ENCODE measurements at places on chromosomes 1 and 21. TPM values are rescaled to one million over a fixed set of nuclear protein-coding genes. Genes with fewer than 3 reads are reported as not detected.
A peak's percentile ranks its signal among the peaks of the same experiment; 100 is the strongest.

NFIA gene
- total RNA-seq, result 97.6 TPM

AMY1A gene
- not detected for total RNA-seq

HLX gene
- 5.0 TPM for total RNA-seq

CITED4 gene
- total RNA-seq, result 40.6 TPM

FAM3B gene
- total RNA-seq, result not detected

ADAMTS5 gene
- 3.6 TPM for total RNA-seq

POU3F1 gene
- total RNA-seq, result 0.11 TPM

LORICRIN gene
- total RNA-seq, result not detected

PHTF1 gene
- 6.4 TPM for total RNA-seq

CD101 gene
- 0.38 TPM for total RNA-seq

RAB7B gene
- 1.6 TPM for total RNA-seq

CSF3R gene
- 5.8 TPM for total RNA-seq

KCNE2 gene
- total RNA-seq, result not detected

SH2D1B gene
- total RNA-seq, result 0.24 TPM

RPTN gene
- total RNA-seq, result not detected

AMY1B gene
- not detected for total RNA-seq

LCK gene
- 0.57 TPM for total RNA-seq

GRCh38 chr1:175443332-175443731 is 250.8 kb upstream of the KIAA0040 start:
- DNase-seq, result no peak

GRCh38 chr1:223628233-223629125 is 37.0 kb downstream of the CAPN8 start:
- no peak for DNase-seq

DNA sequence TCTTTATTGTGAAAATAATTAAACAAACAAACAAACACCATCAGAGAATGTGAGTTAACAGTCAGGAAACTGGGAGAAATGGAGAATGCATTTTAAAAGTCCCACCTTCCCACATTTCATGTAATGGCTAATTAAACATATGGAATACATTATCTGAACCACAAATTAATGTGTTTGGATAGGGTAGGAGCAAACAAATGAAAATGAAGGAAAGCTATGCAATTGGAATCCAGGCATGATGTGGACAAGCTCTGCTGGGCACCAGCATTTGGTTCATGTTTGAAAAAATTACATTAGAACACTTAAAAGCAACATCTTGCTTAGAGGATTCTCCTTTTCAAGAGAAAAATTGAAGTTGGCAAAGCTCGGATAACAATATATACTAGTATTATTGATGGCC is 628.1 kb downstream of the LMO4 start:
- no peak for DNase-seq

DNA sequence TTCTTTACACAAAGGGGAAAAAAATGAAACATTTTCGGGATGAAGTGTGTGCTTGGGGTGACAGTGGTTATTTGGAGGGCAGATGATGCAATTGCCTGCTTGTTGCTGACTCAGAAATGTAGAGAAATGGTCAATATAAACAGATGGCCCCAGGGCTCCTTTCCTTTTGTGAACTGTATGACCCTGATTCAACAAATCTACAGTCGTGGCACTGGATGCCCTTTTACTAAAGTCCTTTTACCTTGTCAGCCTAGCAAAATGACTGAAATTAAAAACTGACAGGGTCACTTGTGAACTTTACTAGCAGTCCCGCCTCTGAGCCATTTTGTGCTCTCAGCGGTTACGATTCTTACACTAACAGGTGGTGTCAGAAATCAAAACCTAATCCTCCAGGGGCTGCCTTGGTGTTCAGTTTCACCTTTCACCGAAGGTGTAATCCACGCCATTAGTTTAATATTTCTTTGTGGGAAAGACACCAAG is 49.8 kb downstream of the GREM2 start:
- no peak for DNase-seq

GRCh38 chr1:178004926-178005391 is 35.1 kb upstream of the SEC16B start:
- no peak for DNase-seq

DNA sequence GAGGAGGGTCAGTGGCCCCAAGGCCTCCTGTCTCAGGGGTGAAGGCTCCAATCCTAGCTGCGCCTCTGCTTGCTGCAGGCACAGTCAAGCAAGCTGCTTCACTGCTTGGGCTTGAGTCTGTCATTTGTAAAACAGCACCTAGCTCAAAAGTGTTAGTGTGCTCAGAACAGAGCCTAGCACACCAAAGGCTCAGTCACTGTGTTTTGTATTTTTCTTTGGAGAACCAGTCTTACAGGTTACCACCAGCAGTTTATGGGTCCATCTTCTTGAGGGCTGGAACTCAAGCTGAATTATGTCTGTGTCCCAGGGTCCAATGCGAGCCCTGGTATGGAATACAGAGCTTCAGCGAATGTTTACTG is 113.6 kb downstream of the DMRTB1 start:
- DNase-seq, result no peak

DNA sequence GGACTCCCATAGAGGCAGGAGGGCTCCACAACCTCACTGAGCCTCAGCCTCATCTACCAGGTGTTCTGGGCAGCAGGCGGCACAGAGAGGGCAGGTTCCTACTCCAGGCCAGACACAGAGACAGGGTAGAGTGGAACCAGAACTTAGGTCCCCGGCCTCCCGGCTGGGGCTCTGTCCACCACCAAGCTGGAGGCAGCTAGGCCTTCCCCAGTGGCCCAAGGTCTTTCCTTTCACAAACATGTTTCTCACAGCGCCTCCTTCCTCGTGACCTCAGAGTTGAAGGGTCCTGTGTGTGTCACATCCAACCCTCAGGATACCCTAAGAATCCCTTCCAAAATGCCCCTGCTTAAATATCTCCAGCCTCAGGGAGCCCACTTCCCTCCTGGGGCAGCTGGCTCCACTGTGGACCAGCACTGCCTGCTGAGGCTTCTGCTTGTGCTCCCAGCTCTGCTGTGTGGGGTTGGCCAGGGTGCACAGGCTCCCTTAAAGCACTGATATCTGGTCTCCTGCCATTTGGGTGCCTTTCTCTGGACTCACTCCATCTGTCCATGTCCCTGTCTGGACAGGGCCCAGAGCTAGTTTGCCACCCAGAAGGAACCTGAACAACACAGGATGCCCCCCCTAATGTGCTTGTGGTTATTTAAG is 33.2 kb upstream of the MAGOH start:
- DNase-seq, result no peak

GRCh38 chr1:64965366-64966157 is 787 bp downstream of the JAK1 start:
- peak; percentile 90 for DNase-seq

GRCh38 chr1:40141878-40142535 is 19.2 kb upstream of the RLF start:
- no peak for DNase-seq

GRCh38 chr1:210692796-210693195 is 364.1 kb downstream of the HHAT start:
- DNase-seq, result no peak

DNA sequence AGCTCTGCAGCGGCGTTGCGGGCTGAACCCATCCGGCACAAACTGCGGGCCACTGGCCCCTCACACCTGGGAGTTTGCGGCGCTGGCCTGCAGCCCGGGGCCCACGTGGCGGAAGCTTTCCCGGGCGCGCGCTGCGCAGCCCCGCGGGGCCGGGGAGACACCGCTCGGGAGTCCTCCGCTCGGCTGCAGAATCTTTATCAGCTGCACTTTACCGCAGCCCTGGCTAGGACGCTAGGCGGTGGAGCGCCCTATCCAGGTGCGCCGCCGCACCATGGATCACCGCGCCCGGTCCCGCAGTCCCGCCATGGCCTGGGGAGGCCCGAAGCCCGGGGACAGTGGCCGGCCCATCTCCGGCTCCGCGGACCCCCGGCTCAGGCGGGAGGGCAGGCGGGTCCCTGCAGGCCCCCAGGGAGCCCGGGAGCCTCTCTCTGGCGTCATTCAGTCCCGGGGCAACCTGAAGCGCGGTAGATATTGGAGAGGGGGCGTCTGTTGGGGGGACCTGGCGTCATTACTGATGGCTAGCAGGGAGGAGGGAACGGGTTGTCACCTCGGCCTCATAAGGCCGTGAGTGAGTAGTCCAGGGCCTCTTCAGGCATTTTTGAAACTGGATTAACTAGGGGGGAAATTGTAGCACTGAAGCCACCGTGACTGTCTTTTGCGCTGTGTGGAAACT is 5.7 kb upstream of the OLIG2 start:
- no peak for DNase-seq

- DNase-seq, result peak; percentile 87
These were observed 6.5 kb downstream of the INSRR start for GRCh38 chr1:156852418-156852874.

- DNase-seq, result no peak
These were observed 204.5 kb downstream of the BRINP3 start for GRCh38 chr1:190273161-190273560.

DNA sequence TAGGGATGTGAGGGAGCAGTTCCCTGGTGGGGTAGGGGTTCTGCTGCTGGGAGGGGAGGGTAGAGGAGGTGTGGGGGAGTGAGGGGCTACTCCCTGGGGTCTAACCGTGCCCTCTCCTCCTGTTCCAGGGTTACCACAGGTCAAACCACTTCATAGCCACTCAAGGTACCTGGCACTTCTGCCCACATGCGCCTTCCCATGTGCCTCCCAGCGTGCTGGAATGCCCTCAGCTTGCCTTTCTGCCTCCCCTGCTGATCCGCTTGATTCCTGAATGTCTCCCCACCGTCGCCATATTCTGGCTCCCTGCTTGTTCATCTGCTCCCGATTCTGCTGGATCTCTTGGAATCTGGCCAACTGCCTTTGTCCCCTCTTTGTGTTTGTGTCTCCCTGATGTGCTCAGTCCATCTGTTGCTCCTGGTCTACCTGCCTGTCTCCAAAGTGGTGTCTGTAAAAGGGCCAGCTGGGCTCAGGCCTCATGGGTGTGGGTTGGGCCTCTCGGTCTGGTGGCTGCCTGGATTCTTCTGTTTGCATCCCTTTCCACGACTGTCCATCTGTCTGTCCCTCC is 74.4 kb downstream of the PTPRU start:
- no peak for DNase-seq

GRCh38 chr1:155126556-155127104 is 1.0 kb upstream of the EFNA1 start:
- DNase-seq, result no peak

DNA sequence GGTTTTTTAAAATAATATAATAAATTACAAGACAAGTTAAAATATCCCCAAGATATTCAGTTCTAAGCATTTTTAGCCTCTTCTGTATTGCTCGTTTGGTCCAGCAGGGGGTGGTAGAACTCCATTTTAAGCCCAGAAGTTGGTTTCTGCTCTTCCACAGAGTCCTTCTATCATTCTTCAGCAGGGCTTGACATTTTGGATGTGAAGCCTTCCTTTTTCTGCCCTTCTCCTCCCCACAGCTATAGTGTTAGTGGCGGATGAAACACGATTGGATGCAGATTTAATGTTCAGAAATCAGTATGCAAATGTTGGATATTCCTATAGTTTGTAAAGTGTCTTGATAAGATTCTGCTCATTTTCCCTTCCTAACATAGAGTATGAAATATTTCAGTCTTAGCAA is 1.4 kb downstream of the NCAM2 start:
- no peak for DNase-seq

DNA sequence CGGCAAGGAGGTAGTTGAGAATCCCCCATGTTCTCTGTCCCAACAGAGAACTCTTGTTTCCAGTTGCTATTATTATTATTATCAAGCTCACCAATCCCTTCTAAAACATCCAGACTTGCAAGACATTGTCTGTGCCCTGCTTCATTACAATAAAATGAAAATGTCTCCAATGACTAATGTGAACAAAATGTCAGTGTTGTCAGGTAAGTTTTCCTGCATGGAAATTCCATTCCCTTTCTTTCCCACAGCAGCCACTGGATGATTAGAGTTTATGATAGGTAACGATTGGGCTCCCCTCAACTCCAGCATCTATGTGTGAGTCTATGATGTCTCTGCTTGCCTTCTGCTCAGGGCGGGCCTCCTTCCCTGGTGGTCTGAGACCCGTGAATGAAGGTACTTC is 8.9 kb upstream of the DYRK1A start:
- DNase-seq, result no peak

GRCh38 chr1:67078291-67078690 is 24.3 kb upstream of the SLC35D1 start:
- no peak for DNase-seq

DNA sequence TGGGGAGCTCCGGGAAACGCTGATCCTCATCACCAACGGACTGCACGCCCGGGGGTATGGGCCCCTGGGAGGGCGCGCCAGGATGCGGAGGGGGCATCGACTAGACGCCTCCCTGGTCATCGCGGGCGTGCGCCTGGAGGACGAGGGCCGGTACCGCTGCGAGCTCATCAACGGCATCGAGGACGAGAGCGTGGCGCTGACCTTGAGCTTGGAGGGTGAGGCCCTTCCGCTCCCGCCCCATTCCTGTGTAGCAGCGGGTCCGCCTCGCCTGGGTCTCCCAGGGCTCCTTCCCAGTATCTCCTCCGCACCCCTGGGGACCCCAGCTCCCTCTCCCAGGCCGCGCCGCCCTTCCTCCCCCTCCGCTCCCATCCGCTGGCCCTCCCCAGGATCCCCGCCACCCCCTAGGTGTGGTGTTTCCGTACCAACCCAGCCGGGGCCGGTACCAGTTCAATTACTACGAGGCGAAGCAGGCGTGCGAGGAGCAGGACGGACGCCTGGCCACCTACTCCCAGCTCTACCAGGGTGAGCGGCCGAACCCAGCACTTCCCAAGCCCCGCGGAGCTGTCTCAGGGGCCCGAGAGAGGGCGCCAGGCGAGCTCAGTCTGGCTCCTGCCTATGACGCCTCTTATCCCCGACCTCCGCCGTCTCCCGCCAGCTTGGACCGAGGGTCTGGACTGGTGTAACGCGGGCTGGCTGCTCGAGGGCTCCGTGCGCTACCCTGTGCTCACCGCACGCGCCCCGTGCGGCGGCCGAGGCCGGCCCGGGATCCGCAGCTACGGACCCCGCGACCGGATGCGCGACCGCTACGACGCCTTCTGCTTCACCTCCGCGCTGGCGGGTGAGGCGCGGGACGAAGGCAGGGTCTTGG is 5.0 kb downstream of the HAPLN2 start:
- DNase-seq, result no peak

- no peak for DNase-seq
These were observed 90.0 kb downstream of the ARHGEF10L start for GRCh38 chr1:17629460-17629859.

GRCh38 chr1:245798349-245798711 is 643.5 kb downstream of the KIF26B start:
- no peak for DNase-seq

- DNase-seq, result peak; percentile 56
These were observed at the start of gene RGS7 for GRCh38 chr1:241356519-241357365. TSS of gene RGS7 (minus strand) at chr1:241357205.

DNA sequence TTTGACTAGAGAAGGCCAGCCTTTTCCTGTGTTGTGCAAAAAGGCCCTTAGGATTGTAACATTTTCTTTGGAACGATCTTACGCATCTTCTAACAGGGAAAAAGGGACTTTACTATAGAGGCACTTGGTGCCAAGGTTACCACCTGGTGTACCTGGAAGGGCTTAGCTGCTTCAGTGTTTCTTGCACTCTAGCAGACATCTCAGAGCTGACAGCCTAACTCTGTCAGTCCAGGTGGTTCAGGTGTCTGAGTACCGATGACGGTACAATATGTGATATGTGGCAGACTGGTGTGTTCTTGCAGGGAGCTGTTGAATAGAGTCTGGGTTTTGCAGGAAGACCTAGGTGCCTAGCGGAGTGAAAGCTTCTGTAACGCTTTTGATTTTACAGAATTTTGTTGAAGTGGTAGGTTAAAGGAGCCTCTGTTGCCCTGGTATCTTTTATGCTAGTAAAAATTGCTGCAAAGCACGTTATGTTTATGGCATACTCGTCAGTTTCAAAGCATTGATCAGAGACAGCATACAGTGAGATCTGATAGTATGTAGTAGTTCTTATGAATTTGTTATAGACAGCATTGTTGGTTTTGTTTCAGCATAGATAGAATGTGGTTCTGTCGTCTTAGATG is 1.4 kb downstream of the MAGI3 start:
- no peak for DNase-seq

GRCh38 chr21:42734323-42734971 is 81.0 kb downstream of the PDE9A start:
- no peak for DNase-seq

All from Right ventricle myocardium inferior (tissue), 1 donor.